NCI-H226 (cell line): ENCODE measurements at places on chromosomes 1 and 21.

DNA sequence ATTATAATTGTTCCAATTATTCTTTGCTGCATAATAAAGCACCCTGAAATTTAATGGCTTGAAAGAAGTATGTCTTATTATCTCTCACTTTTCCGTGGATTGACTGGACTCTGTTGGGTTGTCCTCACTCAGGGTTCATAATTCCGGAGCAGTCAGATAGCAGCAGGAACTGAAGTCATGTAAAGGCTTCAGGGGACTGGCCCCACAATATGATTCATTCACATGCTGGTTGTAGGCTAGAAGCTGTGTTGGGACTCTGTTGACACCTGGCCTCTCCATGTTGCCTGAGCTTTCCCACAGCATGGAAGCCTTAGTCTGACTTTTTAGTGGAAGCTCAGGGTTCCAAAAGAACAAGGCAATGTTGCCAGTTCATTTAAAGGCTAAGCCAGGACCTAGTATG, 367.1 kb upstream of the ADGRL2 start:
- no peak for DNase-seq

- no peak for DNase-seq
These were observed 76.9 kb upstream of the WARS2 start for GRCh38 chr1:119217309-119217828.

- no peak for DNase-seq
These were observed 679.4 kb upstream of the ADGRL2 start for GRCh38 chr1:81121306-81121705.

DNA sequence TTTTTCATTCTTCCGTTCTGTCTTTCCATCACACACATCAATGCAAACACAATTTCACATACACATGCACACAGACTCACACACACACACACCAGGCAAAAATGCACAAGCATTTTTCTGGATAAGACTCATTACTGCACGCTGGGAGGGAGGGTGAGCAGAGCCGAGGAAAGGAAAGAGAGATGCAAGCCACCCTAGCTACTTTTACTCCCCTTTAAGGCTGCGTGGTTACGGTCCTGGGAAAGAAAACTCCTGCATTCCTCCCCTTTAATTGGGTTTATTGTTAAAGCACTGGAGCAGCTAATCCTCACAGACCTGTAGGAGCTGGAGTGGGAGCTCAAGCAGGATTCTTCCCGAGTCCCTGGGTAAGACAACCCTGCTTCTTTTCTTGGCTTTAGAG, at the start of gene CAMK1G:
Gene CAMK1G, plus strand, starts transcription at position 307 of the 400 bp plus-strand sequence. CDS start 11,270 bp downstream, outside the sequence.
- DNase-seq, result no peak

DNA sequence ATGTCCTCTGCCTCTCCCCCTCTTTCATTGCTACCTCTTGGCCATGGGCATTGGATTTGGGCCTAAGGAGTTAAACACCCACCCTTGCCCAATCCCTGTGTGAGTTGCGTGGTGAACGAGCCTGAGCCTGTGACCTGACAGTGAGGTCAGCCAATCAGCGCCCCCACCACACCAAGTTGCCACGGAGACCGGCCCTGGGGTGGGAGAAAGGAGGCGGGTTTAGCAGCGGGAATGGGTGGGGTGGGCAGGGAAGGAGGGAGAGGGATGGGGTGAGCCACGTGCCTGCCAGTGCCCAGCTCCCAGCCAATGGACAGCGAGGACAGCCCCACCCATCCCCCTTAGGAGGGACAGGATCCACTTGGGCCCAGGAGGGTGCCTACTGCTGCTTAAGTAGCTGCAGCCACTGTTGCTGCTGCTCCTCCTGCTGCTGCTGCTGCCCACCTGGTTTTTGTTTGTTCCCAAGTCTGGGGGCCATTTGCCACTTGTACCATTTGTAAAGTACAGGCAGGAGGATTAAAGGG, 9.5 kb downstream of the ZBTB7B start:
- DNase-seq, result peak; percentile 77

GRCh38 chr1:186953876-186954275, 125.1 kb downstream of the PLA2G4A start:
- no peak for DNase-seq

DNA sequence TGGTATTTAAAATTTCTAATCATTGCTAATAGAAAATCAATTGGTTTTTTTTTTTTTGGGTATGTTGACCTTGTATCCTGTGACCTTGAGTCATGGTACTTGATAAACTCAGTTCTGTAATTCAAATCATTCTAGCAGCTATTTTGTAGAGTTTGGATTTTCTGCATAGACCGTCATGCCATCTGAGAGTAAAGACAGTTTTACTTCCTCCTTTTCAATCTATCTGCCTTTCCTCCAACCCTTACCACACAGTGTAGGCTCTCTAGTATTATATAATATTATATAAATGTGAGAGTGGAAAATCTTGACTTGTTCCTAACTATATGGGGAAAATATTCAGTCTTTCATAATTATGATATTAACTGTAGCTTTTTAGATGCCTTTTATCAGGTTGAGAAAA, 7.0 kb downstream of the TDRD5 start:
- no peak for DNase-seq

DNA sequence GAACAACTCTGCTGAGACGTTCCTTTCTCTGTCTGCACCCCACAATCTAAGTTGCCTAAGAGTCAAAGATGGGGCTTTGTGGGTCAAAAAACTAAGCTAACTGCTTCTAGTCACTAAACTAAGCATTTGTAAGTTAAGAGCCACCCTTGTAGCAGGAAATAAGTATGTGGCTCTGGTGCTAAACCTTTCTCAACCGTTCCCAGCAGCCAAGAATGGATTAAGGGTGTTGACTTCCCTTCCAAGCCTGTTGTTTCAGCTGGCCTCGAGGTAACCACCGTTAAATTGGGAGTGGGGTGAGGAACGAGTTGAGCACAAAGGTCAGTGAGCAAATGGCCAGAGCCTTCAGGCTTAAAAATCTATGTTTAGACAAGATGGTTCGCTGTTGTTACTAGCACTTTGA, 169.1 kb downstream of the TRIM33 start:
- no peak for DNase-seq

- no peak for DNase-seq
These were observed 9.7 kb upstream of the RUNX3 start for GRCh38 chr1:24939675-24940193.

DNA sequence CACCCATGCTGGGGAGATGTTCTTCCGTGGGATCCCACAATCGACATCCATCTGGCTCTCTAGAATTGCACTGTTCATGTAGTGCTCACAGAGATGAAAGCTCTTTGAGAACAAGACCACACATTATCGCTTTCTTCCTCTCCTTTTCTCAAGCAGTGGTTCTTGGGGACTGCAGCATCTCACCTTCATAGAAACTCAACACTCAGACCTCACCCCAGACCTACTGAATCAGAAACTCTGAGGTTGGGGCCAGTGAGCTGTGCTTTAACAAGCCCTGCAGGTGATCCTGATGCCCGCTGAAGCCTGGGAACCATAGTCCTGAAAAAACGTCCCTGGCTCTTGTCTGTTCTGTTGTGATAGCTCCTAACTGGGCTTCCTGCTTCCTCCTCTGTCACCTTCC, 251.3 kb upstream of the FGGY start:
- DNase-seq, result no peak

DNA sequence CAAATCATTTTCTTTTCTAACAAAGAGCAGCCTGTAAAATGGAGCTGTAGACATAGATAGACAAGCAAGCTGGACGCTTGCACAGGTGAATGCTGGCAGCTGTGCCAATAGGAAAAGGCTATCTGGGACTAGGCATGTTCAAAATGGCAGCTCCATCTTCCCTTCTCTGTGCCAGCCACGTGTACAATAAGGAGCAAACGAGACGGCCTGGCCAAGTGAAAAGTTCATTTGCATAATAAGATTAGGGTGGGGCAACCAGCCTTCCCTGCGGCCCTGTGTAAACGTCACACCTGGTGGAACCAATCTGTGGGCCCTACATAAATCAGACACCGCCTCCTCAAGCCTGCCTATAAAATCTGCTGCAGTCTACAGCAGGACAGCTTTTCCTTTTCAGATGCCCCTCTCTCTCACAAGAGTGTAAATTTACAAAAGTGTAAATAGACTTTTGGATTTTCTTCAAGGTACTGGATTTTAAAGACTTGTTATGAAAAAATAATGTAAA, 16.6 kb upstream of the EDEM3 start:
- no peak for DNase-seq

- no peak for DNase-seq
These were observed 35.9 kb upstream of the PTGS2 start for GRCh38 chr1:186715887-186716809.

- DNase-seq, result no peak
These were observed 29.4 kb downstream of the QSOX1 start for GRCh38 chr1:180184041-180184440.

DNA sequence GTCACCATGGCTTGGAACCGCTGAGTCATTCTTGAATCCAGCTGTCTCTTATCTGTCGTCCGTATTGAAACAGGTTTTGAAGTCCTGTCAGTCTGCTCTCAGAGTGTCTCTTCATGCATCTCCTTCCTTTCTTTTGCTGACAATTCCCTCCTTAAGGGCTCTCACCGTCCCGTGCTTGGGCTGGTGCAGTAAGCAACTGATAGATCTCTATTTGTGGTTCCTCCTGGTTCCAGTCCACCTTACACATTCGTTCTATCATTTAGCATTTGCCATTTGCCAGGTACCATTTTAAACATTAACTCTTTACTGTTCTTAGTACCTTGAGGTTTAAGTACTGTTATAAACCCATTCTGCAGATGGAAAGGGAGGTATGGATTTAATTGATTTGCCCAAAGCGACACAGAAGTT, 88.9 kb downstream of the DYRK1A start:
- DNase-seq, result no peak

- DNase-seq, result no peak
These were observed 20.6 kb upstream of the TMEM51 start for GRCh38 chr1:15132965-15133364.

DNA sequence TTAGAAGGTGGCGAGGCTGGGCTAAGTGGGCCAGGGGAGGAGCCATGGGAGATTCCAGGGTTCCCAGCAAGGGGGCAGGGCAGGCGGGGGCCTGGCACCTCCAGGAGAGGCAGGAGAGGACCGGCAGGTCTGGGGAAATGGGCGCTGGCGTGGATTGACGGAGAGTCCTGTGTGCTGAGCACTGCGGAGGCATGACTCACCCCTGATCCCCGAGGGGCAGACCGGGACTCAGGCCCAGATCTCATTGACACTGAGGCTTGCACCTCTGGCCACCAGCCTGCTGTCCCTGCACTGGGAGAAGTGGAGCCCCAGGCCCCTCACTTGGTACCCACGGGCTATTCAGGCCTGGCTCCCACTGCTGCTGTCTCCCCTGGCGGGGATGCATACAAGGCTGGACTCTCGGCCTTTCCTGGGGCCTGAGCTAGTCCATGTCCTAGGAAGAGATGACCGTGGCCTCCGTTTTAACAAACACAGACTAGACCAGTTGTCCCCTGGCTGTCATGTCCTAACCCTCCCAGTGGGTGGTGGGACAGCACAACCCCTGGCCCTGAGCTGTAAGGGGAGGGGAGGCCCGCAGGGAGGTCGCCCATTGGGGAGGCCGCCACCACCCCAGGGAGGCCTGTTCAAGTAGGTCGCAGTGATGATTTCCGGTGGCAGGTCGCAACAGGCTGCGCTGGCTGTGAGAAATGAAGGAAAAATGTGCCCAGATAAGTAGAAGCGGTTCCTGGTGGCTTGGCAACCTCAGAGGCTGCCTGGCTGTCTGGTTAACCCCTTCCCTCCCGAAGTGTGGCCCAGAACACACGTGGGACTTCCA, 39.7 kb downstream of the RIPK4 start:
- peak; percentile 52 for DNase-seq

DNA sequence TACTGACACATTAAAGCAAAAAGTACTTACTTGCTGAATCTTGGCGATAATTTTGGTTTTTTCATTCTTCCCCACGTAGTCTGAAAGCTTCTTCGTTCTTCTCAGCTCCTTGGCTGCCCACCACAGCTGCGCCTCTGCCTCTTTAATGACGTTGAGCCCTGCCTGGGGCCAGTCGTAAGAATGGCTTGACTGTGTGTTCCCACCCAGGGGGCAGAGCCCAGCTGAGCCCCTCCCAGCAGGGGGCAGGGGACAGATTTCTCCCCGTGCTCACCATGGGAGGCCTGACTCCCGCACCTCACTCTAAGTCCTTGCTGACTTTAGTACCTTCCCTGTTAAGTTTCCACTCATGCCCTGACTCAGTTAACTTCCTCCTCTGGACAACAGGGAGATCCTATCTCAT, 9.0 kb downstream of the CFAP298 start:
- DNase-seq, result no peak

DNA sequence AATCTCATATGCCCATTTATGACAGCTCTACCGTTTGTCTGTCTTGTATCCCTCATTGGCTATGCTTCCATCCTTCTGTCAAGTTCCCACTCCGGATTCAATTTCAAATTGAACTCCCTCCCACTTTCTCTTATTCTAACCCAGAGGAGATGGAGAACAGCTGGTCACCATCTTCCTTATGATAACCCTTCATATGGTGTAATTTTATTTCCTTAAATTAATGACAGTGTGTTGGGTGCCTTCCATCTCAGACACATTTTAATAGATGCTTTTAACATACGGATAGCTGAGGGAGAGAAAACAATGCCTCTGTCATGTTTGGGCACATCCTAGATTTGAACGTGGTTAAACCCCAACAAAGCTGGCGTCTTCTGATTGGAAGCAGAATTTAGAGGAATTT, 103.0 kb upstream of the PLXNA2 start:
- no peak for DNase-seq

- DNase-seq, result no peak
These were observed 29.4 kb downstream of the S100A6 start for GRCh38 chr1:153506386-153506785.

- DNase-seq, result no peak
These were observed 110.0 kb upstream of the HOOK1 start for GRCh38 chr1:59704716-59705115.

GRCh38 chr1:64721576-64722145, 23.2 kb upstream of the RAVER2 start:
- DNase-seq, result no peak

- no peak for DNase-seq
These were observed 43.0 kb downstream of the WDR4 start for GRCh38 chr21:42836402-42836666.

DNA sequence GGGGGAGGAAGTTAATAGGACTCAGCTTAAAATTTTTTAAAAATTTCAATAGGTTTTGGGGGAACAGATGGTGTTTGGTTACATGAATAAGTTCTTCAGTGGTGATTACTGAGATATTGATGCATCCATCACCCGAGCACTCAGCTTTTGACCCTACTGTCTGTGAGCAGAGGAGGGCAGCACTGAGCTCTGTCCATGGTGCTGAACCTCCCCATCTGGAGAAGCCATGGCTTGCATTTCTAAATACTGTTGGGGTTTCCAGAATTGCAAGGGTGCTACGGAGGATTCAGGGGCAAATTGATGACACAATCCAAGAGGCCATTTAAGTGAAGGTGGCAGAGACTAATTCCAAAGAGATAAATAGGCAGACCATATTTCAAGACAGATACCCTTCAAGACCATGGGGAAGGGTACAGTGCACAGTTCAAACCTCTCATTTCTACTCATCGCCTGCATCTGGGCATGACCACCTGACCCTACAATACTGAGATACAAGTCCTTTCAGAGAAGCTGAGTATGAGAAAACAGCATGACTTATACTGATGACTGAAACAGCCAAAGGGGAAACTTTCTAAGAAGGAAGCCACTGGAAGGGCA, 17.2 kb downstream of the SYT2 start:
- peak; percentile 40 for DNase-seq

DNA sequence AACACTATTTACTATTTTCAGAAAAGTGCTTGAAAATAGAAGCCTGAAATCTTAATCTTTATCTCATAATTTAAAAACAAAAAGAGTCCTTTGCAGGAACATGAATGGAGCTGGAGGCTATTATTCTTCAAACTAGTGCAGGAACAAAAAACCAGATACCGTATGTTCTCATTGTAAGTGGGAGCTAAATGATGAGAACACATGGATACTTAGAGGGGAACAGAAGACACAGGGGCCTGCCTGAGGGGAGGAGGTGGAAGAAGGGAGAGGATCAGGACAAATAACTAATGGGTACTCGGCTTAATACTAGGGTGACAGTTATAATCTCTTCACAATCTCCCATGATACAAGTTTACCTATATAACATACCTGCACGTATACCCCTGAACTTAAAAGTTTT, 176.3 kb downstream of the SDCCAG8 start:
- no peak for DNase-seq
